ENCODE measurements at places on chromosomes 4 and X.

DNA sequence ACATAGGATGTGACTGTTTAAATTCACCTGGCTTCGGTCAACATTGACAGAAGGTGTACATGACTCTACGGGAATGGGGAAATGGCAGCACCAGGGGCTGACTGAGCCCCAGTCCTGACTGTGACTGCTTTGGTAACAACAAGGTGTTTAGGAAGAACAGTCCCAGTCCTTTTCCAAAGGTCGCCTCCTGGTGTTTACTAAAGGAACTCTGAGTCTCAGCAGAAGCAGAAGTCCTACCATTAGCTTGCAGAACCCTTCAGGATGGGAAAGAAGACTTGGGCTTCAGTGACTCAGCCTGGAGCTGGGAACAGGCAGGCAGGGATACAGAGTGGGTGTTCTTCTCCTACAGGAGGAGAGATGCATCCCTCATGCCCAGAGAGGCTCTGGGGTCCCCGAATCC lies 103.3 kb downstream of the MGST2 start:
- DNase-seq = no peak

DNA sequence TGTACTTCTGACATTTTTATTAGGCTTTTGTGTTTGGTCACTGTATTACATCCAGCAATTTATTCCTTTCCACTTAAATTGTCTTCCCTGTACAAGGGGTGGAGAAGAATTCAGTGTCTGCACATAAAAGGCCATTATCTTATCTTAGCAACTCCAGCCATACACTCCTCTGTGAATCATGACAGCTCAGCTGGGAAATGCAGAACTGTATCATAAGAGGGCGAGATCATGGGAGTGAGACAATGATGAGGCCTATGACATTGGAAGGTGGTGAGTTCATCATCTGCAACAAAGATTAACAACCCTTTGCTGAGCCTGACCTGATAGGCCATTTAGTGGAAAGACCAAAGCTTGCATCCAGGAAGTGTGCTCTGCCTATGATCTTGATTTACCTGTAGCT lies 33.3 kb downstream of the SLIT2 start:
- DNase-seq = peak; percentile 51

GRCh38 chrX:106791495-106791894 lies 11.0 kb upstream of the TBC1D8B start:
- DNase-seq = no peak

- no peak for DNase-seq
These were observed 55.7 kb downstream of the CD38 start for GRCh38 chr4:15833801-15834200.

DNA sequence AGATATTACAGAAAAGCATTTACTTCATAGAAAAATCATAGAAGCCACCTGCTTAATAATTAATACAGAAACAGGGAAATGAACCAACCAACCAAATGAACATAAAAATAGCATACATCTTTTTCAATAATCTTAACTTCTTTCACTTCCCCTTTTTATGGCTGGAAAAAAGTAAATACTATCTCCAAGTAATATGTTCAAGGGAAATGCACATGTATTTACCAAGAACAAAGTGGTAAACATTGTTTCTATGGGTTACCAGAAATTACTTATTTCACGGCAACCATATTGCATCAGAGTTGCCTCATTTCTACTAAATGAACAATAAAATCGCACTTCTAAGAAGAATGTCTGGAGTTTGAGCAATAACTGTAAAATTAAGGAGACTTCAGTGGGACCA lies 321.3 kb downstream of the TMA16 start:
- DNase-seq = peak; percentile 0

DNA sequence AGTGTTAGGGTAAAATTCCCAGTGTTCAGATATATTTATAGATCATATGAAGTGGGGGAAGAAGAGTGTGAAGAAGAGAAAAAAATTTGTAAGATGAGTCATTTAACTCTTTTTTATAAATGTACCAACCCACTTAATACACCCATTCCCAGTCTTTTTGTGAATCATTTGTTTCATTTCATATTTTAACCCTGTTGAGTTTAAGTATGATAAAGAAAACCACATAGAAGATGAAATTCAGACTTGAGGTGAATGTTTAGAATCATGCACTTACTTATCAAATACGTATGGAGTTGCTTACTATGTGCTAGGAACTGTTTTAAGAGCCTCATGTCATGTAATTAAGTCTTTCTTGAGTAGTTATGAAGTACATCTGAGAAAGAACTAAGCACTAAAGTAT lies 56.6 kb upstream of the DAPP1 start:
- DNase-seq = no peak

GRCh38 chr4:74157154-74157553 lies 764 bp upstream of the MTHFD2L start:
- peak; percentile 32 for DNase-seq

DNA sequence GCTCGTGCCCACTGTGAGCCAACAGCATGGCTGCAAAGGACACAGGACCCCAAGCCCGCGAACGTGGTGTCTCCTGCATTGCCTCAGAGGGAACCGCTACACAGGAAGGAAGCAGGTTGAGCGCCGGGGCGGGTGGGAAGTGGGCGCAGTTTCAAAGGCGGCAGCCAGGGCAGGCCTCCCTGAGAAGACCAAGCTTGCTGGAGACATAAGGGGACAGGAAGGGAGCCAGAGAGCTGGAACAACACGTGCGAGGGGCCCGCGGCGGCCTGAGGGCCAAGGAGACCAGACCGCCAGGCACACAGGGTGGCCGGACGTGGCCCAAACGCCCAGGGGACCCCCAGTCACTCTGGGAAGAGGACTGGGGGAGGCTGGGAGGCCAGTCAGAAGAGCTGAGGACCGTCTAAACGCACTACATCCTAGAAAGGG lies 32.0 kb downstream of the CTBP1 start:
- no peak for DNase-seq
